ENCODE measurements at places on chromosomes 6 and 20. TPM values are rescaled to one million over a fixed set of nuclear protein-coding genes. Genes with fewer than 3 reads are reported as not detected.

- H3K4me3 ChIP-seq, result no peak overlapping the region
- no peak for DNase-seq
- peak overlapping the region; percentile 48 for H3K27ac ChIP-seq
- no peaks in the 10 kb centered on the region for H3K27me3 ChIP-seq
- H3K36me3 ChIP-seq, result no peaks in the 10 kb centered on the region
- H3K4me1 ChIP-seq, result peaks cover 4% of the 10 kb centered on the region
These were observed 50.7 kb upstream of the TOX2 start for GRCh38 chr20:43863821-43864544.

Gene AVP
- total RNA-seq, result not detected

Gene GRM4
- not detected for total RNA-seq

DNA sequence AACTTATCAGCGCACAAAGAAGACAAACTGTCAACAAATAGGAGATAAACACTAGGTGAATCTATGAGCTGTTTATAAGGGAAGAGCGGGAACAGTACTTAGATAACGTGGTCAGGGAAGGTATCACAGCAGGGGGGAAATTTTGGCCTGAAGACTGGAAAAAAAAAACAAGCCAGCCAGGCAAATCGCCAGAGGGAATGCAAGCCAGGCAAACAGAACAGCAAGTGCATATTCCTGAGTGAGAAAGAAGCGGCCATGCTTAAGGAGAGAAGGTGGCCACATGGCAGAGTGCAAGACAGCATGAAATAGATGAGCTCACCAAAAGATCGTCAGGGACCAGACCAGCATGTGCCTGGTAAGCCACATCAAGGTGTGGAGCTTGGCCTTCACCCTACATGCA, 466.5 kb upstream of the ARID1B start:
- H3K4me3 ChIP-seq, result no peak overlapping the region
- DNase-seq, result no peak
- no peaks in the 10 kb centered on the region for H3K36me3 ChIP-seq
- no peaks in the 10 kb centered on the region for H3K4me1 ChIP-seq
- no peak overlapping the region for H3K27ac ChIP-seq

- H3K27me3 ChIP-seq, result no peaks in the 10 kb centered on the region
- no peak overlapping the region for H3K4me3 ChIP-seq
- H3K27ac ChIP-seq, result no peak overlapping the region
- no peaks in the 10 kb centered on the region for H3K36me3 ChIP-seq
- H3K4me1 ChIP-seq, result peaks cover 2% of the 10 kb centered on the region
These were observed 95.0 kb downstream of the ERMARD start for GRCh38 chr6:169846286-169847056.
